Hematopoietic multipotent progenitor cell treated with erythropoietin and hydrocortisone succinate and interleukin-3 and kit ligand, for 4 days (in vitro differentiated cells): ENCODE measurements at places on chromosomes 4 and X.

DNA sequence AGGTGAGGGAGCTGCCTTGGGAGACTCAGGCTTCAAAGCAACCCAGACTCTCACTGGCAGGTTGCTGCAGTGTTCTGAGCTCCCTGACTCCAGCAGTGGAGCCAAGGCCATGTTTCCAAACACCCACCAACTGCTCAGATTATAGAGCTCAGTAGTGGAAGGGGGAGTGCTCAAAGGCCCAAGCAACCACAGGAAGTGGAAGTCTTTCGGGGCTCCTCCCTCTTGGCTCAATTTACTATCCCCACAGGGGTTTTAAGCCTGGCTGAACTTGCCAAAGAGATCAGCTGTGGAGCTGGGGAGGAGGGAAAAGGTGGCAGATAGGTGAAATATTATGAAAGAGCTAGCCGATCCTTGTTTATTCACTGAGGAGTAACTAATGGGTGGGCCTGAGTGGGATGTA is 82.5 kb downstream of the HPRT1 start:
- peak; percentile 61 for DNase-seq

- DNase-seq = no peak
These were observed 743.2 kb downstream of the TRAM1L1 start for GRCh38 chr4:116342143-116342542.

GRCh38 chr4:53043055-53043454 is 180.9 kb downstream of the RASL11B start:
- peak; percentile 5 for DNase-seq

- DNase-seq = no peak
These were observed 310.0 kb downstream of the ARHGAP24 start for GRCh38 chr4:85784947-85785346.

- no peak for DNase-seq
These were observed 993.9 kb downstream of the PDHA2 start for GRCh38 chr4:96833831-96834230.

DNA sequence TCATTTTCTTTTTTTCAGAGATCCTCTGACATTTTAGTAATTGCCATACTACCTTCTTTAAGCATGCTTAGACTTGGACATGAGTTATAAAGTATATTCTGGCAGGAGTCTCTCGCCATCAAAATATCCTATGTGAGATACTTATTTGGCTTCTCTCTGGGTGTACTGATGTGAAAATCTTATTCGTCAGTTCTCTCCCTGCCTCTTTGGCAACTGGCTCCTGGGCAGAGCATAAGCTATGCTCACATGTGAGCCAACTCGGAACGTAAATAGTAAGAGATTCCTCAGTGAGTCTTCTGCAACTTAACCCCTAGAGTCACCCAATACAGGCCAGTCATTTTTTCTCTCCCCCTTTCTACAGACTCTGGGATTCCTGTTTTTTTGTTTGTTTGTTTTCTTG is 91.6 kb downstream of the MAGEB17 start:
- no peak for DNase-seq

DNA sequence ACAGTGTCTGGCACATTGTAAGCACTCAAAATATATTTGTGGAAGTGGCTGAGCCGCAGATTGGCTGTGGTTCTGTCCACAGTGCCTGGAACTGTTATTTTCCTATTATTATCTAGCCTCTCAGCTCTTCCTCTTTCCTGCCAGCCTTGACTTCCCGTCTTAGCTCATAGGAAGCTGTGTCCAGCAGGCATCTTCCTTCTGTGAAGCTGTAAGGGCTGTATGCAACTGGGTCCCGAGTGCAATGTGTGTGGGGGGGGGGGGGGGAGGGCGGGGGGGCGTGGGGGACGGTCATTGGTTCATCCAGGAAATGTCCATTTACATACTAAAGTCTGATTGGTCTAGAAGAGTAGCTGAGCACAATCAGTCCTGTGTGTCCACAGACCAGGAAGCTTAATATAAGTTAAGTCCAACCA is 210.7 kb downstream of the PDGFRA start:
- DNase-seq = peak; percentile 82

DNA sequence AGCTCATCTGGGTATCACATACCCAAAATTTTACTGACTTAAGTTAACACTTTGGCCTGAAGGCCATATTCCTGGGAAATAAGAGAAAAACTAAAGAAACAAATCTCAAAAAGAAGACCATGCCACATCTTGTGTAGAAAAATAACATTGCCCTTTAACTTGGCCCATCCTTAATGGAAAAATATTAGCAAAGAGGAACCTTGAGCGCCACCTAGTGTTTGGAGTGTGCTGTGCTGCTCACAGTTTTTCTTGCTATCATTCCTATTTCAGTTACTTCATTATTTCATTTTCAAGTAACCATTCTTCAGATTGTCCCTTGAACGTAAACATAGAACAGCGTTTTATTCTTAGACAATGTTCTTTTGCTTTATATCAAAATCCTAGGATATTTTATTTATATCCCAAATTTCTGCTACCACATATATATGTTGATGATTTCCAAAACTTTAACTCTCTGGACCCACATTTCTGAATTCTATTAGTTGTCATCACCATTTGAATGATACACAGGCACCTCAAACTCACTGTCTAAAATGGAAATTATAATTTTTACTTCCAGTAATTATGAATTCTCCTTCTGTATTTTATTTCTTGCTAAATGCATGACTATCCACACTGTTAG is 999.0 kb upstream of the ADGRL3 start:
- peak; percentile 76 for DNase-seq
